ENCODE measurements at places on chromosomes 2 and 18.

DNA sequence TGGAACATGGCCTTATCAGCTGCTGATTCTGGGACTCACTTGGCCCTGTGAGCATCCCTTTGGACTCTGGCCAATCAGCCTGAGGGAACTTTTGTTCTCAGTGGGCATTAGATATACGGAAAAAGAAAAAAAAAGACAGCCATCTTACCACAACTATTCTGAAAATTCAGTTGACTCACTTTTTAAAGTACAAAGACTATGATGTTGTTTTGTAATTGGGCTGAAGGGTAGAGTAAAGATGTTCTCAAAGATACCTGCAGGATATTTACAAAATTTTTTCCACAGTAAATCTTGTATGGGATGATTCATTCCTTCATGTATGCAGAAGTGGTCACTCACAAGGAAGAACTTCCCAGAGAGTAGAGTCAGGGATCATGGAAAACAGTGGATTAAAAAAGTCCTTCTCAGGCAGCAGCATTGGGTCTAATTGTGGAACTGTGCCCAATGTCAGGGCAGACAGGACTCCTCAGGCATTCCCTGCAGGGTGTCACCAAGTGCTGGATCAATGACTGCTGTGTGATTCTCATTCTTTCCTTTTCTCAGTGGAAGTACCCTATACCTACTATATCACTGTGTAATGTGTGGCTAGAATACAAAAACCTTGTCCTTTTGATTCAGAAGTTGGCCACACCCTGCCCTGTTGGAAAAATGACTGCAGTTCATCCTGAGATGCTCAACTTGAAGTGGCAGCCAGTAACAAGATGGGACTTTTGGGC is 35.4 kb downstream of the SULT1C4 start:
- no peak for DNase-seq

DNA sequence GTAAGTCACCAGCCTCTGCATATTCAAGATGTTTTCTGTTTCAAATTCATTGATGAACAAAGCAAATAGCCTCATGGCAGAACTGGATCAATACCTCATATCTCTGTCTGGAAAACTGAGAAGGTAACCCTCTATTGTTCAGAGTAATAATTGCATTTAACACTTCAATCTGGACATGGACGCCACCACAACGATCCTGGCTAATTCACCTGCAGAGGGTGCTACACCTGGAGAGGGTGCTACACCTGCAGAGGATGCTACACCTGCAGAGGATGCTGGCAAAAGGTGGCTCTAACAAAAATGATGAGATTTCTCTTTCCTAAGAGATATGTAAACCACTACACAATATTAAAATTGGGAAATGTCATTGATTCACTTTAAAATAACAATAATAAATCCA is 183.1 kb upstream of the HNRNPA3 start:
- DNase-seq, result no peak

GRCh38 chr2:152376968-152377367 is 42.0 kb downstream of the FMNL2 start:
- no peak for DNase-seq

- no peak for DNase-seq
Observed at GRCh38 chr2:168510125-168510756, 54.2 kb downstream of the CERS6 start.

- no peak for DNase-seq
Observed at GRCh38 chr2:85438201-85439024, 19.9 kb downstream of the SH2D6 start.

DNA sequence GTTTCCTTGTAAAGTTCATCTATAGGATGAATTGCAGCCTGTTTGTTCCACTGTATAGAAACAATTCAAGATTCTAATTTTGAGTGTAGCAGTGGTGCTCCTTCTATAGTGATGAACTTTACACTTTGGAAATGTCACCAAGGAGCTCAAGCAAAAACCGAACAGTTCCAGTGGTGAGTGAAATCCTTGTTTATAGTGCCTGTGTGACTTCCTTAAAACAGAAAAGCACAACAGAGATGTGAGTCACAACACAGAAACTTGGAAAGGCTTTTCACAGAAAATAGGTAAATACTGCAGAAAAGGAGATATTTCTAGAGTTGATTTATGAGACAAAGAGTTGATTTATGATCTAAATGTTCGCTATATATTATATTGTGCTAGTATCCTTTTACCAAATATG is 482.0 kb downstream of the PTPRM start:
- no peak for DNase-seq

- DNase-seq, result no peak
Observed at GRCh38 chr18:32846896-32847295, 74.1 kb upstream of the KLHL14 start.

GRCh38 chr2:224206816-224207215 is 167.7 kb upstream of the SERPINE2 start:
- no peak for DNase-seq

DNA sequence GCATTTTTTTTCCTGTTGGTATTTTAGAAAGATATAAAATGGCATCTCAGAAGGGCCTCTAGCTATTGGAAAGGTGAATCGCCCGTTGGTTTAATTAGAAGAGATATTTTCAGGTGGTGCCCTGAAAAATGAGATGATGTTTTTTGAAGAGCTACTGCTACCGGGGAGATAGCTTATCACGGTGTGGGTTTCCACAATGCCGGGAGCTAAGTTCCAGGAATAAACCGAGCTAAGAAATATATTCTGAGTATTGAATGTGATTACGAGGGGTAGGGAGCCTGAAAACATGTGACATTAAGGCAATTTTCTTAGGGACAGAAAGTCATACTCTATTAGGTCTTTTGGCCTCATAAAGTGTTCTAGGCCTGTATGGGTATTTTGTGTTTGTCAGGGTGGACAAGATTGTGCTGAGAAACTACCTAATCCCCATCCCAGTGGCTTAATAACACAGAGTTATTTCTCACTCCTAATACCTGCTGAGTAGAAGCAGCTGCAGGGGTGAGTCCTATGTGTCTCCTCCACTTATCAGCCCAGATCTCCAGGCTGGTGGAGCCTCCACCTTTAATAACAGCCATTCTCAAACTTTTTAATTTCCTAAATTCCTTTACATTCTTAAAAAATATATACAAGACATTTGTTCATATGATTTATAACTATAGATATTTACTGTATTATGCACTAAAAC is 150.2 kb downstream of the LRRTM1 start:
- DNase-seq, result no peak

DNA sequence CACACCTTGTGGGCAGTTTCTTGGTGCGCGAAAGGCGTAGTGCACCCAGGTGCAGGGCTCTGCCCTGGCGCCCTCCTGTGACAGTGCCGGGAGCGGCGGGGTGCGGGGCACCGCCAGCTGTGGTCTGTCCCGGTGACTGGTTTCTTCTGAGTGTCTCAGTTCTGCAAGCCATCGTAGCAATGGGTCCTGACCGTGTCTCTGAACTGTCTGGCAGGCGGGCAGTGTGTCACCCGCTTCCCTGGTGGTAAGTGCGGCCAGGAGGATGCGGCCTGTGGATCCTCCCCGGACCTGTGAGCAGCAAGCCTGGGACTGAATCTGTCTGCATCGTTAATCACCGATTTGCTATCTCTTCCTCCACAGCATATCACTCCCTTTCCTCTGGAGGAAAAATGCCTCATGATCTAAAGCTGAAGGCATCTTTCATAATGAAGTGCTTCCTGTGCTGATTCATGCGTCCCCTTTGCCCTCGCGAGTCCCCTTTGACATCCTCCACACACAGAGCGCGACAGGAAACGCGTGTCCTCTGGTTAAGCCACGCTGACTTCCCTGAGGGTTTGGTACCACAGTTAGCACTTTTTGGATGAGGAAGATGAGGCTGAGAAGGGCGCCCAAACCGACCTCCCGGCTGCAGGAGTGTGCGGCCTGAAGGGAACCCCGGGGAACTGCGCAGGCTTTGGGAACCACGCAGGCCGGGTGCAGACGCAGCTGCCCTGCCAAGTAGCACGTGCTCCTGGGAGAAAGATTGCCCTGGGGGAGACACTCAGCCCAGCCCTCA is 416.0 kb upstream of the HS6ST1 start:
- DNase-seq, result peak; percentile 46

- DNase-seq, result peak; percentile 22
Observed at GRCh38 chr18:51724790-51725721, 527.6 kb upstream of the MEX3C start.

GRCh38 chr2:189091253-189091652 is 88.3 kb downstream of the COL5A2 start:
- no peak for DNase-seq

DNA sequence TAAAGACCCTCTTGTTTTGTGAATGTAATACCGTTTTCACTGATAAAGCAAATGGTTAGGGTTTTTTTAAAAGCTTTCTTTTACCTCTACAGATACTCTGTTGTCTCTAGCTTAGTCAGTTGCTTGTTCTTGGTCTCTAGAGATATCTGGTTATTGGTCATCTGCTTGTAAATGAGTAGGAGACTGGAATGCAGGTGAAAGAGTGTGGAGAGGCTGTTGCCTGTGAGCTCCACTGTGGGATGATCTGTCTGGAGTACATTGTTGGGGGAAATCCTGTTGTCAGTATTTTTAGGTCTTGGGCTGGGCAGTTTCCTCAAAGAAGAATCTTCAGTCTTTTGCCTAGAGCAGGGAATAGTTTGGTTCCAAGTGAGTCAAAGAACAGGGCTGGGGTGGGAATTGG is 67.7 kb downstream of the SMCHD1 start:
- no peak for DNase-seq

GRCh38 chr2:127371037-127371436 is 16.7 kb downstream of the MAP3K2 start:
- no peak for DNase-seq

DNA sequence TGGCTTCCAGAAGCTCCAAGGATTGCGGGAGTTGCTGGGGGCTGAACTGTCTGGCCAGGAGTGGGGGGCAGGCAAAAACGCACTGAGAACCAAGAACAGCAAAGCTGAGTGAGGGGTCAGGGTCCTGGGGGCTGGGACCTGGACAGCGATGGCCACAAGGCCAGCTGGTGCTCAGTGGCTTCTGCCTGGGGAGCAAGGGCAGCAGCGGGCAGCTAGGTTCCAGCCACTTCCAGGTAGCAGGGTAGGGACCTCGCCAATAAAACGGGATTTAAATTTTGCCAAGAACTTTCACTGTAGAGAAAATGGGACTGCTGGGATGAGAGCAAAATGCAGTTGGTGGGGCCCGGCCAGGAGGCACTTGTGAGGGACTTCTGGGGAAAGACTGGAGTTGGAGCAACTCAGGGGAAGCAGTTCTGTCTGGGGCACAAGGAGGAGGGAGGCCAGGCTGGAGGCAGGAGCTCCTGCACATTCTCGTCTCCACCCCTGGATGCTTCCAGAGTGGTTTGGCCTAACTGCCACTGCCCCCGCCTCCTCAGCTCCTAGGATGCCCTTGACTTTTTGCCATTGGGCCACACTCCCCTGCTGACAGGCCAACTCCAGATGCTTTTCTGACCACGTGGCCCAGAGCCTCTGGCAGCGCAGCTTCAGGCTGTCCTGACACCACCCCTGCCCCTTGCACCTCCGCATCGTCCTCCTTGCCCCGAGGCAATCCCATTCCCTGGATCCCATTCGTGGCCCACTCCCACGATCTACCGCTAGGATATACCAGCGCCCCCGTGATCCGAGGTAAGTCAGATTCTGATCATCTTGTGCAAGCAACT is 5.5 kb upstream of the CCDC74A start:
- no peak for DNase-seq

GRCh38 chr2:108988796-108989713 is at the start of gene EDAR:
Gene EDAR, minus strand, starts transcription at chr2:108989220. Its CDS starts 58,206 bp downstream, at chr2:108931014.
- DNase-seq, result peak; percentile 71

DNA sequence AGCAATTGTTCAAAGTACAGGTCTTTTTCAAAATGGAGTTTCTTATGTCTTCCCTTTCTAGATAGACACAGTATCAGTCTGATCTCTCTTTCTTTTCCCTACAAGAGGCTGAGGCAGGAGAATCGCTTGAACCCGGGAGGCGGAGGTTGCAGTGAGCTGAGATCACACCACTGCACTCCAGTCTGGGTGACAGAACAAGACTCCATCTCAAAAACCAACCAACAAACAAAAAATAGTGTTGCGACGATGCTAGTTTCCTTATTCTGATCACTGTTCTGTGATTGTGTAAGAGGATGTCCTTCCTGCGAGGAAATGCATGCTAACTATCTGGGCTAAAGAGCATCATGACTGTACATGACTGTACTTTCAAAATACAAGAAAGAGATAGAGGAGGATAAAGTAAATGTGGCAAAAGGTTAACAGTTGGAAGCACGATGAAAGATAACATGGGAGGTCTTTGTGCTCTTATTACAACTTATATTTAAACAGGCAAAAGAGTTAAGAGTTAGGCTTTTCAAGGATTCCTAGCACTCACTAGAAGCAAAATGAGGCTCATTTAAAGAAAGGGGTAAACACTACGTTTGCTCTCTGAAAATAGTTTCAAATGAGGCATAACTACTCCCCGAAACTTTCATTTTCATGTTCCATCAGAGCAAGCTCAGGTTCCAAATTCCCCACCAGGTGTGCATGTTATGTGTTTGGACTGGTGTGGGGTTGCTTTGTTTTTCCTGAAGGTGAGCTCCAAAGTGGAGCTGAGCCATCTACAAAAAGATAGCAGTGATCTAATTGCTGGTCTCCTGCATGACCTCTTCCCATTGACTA is 23.8 kb downstream of the SOWAHC start:
- DNase-seq, result peak; percentile 39

GRCh38 chr18:74774486-74774885 is 176.8 kb downstream of the ZNF407 start:
- no peak for DNase-seq

DNA sequence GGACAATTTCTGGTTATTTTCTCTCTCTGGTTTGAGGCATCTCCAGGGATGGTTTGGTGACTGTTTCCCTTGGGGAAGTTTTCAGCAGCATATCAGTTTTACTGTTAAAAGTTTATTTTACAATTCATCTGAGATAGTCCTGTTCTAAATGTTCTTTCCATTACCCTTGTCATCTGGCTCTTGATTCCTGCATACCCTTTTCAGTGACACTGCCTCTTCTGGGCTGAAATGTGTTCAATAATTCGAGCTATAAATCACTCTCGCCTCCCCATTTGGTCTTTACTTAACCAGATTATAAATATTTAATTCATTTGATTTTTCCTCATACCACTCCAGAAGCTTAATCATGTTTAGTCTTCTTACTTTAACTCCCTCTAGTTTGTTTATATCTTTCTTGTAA is 9.5 kb downstream of the DCC start:
- DNase-seq, result no peak

DNA sequence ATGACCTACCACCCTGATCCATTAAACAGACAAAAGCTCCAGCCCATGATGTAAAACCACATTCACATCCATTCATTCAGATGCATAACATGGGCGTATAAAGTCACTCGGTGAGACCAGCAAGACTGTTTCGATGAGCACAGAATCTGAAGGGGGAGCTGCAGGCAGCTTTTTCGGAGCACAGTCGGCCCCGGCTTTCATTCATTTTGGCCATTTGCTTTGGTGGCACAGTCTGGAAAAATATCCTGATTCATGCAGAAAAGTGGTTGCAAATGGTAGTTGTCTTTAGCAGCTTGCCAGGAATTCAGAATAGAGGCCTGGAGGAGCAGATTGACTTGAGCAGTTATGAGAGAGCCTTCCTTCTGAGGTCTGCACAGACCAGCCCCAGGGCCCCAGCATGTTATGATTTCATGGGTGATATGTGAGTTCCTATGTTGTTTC is 11.2 kb downstream of the ARID5A start:
- no peak for DNase-seq

DNA sequence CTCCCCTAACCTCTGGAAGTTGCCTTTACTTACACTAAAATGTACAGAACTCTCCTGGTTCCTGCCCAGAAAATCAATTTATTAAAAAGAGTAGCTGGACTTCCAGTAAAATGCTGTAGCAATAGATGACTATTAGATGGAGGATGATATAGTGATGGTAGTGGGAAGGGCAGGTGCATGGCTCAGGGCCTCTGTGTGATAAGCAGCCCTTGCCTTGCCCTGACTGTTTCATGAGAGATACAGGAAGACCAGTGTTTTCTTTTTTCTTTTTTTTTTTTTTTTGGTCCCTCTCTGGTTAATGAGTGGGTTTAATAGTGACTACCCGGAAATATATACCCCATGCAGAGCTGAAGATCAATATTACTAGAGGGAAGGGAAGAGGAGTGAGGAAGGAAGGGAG is 48.7 kb upstream of the NEDD4L start:
- DNase-seq, result no peak

Measured in GM13976 (cell line).